ENCODE measurements at places on chromosomes 2 and 18. TPM values are rescaled to one million over a fixed set of nuclear protein-coding genes. Genes with fewer than 3 reads are reported as not detected.

The LRRC30 gene
- not detected for total RNA-seq

The RBKS gene
- 1.5 TPM for total RNA-seq

The ITGAV gene
- 118 TPM for total RNA-seq

The ANAPC1 gene
- 25.1 TPM for total RNA-seq

The ACKR3 gene
- 132 TPM for total RNA-seq

The CIB4 gene
- total RNA-seq = not detected

The HOXD11 gene
- 0.32 TPM for total RNA-seq

The PLGLB2 gene
- total RNA-seq = 1.0 TPM

The B3GNT7 gene
- total RNA-seq = 5.7 TPM

The RNF152 gene
- 13.5 TPM for total RNA-seq

The GDF7 gene
- 3.6 TPM for total RNA-seq

The CNDP1 gene
- 0.19 TPM for total RNA-seq

The SERPINB7 gene
- not detected for total RNA-seq

The SCYGR4 gene
- not detected for total RNA-seq

The PCGF1 gene
- total RNA-seq = 23.6 TPM

The PLCL1 gene
- 7.5 TPM for total RNA-seq

The RAB17 gene
- 2.7 TPM for total RNA-seq

The SKOR2 gene
- not detected for total RNA-seq

The LYG1 gene
- 1.00 TPM for total RNA-seq

The C2orf78 gene
- not detected for total RNA-seq

The SULT1C2 gene
- total RNA-seq = not detected
